ENCODE measurements at places on chromosomes 7 and 10.

GRCh38 chr10:124066781-124067714 is 26.4 kb downstream of the CHST15 start:
- DNase-seq = no peak

- DNase-seq = no peak
These were observed 336.4 kb downstream of the RNLS start for GRCh38 chr10:88246675-88247074.

- DNase-seq = no peak
These were observed 20.2 kb upstream of the SMC3 start for GRCh38 chr10:110547139-110547761.

DNA sequence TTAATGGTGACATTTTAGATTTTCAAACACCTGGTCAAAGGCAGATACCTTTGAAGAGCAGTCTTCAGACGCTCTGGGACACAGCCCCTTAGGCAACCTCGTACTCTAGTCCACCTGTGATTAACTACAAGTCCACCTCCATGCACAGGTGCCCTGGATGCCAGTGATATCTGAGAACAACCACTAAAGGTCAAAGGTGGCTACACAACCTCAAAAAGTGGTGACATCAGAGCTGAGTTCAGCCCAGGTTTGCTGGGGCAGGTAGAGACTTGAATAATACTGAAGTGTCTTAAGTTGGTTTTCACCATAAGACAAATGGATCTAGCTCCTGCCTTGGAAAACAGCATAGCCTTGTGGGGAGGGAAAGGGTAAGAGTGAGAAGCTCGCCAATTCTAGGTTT is 143.4 kb upstream of the ADO start:
- DNase-seq = no peak

GRCh38 chr7:77791956-77792355 is 6.3 kb downstream of the TMEM60 start:
- DNase-seq = no peak

DNA sequence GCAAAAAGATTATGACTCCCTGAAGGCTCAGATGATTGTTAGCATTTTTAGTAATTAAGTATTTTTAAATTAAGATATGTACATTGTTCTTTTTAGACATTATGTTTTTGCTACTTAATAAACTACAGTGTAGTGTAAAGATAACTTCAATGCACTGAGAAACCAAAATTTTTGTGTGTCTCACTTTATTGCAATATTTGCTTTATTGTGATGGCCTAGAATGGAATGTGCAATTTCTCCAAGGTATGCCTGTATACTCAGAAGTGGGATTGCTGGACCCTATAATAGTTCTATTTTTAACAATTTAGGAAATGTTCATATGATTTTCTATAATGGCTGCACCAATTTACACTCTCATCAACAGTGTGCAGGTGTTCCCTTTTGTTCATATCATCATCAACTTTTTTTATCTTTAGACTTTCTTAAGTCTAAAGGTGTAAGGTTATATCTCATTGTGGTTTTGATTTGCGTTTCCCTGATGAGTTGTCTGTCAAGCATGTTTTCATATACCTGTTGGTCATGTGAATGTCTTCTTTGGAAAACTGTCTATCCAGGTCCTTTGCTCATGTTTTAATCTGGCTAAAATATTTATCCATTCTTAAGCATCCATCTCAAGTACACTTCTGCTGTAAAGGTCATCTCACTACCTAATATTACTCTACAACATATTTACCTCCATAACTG is 1323.5 kb upstream of the LRRTM3 start:
- DNase-seq = no peak

DNA sequence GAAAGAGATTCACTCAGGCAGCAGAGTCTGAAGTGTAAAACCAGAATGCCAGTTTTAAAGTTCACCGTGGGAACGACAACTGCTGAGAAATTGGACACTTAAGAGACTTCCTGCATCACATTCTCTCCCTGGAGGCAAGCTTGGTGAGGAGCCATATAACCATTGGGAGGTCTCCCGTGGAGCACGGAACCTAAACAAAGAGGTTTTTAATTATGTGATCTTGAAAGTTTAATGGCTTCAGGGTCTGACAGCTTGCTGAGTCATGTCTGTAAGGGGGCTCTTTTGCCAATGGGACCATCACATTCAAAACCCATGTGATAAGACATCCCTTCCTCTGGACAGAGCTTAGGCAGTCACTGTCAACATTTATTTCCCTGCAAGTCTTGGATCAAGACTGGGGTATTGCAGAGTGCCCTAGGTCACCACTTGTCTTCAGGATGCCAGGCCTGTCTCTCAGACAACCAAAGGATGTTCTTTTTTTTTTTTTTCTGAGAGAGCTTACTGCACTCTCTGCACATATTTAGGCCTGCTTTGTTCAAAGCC is 674.4 kb downstream of the TYW1 start:
- no peak for DNase-seq

DNA sequence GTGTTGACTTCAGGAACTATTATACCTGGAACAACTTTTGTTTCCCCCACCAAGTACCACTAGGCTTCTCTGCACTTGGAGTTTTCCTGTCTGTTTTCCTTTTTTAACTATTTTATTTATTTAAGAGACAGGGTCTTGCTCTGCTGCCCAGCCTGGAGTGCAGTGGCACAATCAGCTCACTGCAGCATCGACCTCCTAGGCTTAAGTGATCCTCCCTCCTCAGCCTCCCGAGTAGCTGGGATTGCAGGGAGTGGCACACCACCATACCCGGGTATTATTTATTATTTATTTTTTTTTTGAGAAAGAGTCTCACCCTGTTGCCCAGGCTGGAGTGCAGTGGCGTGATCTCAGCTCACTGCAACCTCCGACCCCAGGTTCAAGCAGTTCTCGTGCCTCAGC is 2.1 kb upstream of the GIGYF1 start:
- no peak for DNase-seq

DNA sequence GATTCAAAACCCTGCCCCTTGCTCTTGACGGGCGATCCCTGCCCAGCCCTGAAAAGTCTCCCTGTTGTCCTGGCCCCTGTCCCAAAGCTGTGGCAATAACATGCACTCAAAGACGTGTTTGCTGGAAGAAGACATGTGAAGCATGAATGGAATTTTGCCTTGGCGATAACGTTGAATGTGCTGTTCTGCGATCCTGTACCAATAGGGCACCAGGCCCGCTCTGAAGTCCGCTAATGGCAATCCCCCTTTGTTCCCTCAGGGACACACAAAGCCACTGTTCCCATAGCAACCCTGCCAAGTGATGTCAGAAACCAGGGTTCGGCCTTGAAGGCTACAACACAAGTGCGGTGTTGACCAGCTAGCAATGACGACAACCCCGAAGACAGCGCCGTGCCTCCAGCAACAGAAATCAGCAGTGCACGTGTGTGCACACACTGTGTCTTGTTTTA is 284.6 kb downstream of the KLF6 start:
- no peak for DNase-seq

DNA sequence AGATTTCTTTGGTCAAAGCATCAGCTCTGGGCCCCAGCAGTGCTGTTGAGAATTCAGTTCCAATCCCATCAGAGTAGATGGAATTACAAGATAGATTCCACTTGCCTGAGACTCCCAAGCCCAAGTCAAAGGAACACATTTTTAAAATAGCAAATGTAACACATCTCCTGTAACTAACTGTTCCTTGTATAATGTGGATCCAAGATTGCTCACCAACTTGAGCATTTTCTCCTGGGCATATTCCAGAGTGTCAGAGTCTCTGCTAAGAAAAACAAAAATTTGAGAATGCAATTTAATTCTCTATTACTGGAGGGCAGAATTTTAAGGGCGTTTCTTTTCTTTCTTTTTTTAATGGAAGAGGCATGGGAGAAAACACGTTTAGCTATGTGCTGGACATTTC is 136.7 kb downstream of the NEBL start:
- no peak for DNase-seq

DNA sequence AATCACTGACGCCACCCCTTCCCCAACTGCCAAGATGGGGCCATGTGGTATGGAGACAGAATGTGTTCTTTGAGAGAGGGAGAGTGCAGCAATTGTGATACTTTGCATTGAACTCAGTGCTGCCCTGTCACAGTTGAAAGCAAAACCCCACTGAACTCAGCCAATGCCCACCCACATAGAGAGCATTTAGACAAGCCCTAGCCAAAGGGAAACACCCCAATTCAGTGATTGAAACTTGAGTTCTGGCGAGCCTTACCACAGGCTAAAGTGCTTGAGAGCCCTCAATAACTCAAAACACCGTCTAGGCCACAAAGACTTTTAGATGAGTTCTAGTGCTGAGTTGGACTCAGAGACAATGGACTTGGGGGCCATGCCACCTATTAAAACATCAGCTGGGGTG is 751.9 kb upstream of the POT1 start:
- no peak for DNase-seq

DNA sequence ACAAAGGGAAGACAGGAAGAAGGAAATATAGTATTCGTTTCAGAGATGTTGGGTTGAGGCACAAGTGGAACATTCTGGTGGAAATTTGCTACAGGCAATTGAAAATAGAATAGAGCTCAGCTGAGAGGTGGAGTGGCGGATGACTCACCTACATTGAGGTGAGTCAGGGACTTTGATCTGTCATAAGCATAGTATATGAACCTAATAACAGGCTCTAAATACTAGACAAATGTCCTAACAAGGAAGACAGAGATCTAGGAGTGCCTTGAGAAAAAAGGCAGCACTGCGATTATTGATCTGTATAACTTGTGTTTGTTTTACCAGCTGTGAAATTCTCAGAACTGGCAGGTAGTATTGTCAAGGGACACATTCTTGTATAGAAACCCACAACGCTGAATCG is 907 bp upstream of the IFRD1 start:
- DNase-seq = peak; percentile 31

DNA sequence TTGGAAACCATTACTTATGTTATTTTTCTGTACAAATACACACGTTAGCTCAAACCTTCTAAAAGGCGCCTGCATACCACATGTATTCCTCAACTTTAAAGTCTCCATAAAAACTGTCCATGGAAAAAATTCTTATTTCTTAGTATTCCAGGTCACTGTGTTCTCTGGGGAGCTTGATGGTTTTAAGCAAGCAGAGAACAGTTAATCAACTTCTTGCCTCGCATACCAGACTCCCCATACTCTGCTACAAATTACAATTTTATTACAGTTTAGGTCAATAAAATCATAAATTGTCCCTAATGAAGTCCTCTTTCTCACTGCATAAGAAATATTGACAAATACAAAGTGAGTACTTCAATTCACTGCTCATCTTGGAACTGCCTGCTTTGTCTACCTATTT is 77.0 kb upstream of the GPR22 start:
- no peak for DNase-seq

GRCh38 chr7:155408651-155409586 is 49.0 kb upstream of the EN2 start:
- DNase-seq = no peak

GRCh38 chr7:35725280-35725680 is 30.3 kb upstream of the HERPUD2 start:
- peak; percentile 43 for DNase-seq

- no peak for DNase-seq
These were observed 11.9 kb downstream of the PIK3AP1 start for GRCh38 chr10:96708456-96708855.

DNA sequence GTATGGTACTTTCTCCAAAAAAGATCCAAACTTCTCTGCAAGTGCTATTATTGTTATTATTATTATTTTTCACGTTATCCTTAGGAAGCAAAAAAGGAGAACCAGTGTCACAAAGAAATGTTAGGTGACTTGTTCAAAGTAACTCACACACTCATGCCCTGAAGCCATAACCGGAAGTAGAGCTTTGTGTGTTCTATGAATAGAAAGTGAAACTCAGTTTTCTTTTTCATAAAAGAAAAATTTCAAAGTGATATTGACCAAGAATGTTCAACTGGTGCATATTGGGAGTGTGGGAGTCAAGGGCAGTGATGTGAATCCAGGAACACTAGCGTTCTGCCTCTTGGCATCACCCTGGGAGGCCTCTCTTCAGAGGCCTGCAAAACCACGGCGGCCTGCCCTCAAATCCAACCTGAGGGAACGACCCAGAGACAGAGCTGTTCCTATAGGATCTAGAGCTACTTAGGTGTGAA is 106.1 kb downstream of the PRKCQ start:
- peak; percentile 30 for DNase-seq

DNA sequence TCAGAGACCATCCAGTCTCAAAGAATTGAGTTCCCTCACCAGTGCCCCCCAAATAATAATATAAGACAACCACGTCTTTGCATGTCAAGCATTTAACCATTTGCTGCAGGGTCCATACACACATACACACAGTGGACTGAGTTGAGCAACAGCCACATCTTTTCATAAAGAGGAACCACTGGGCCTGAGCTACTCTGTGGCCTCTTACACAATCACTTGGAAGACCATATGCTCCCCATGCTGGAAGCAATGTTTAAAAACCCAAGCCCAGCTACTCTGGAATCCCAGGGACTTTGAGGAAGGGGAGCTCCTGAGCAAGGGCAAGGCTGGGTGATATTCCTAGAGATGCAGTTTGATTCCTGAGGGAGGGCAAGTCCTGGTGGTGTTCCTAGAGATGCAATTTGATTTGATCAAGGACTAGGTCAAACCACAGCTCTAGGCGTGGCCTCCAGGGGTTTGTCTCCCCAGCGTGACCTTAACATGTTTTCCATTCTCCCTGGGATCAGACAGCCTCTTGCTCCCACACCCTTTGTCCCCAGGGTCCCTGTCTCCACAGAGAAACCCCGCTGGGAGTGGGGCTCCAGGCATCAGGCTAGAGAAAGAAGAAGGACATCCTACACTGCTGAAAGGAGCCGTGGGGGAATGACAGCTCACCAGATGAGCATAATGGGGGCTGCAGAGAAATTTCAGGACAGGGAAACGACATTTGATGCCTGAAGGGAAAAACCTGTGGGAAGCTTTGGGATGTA is 376.2 kb upstream of the MGMT start:
- no peak for DNase-seq

- DNase-seq = no peak
These were observed 225.0 kb downstream of the CELF2 start for GRCh38 chr10:11242443-11243387.

DNA sequence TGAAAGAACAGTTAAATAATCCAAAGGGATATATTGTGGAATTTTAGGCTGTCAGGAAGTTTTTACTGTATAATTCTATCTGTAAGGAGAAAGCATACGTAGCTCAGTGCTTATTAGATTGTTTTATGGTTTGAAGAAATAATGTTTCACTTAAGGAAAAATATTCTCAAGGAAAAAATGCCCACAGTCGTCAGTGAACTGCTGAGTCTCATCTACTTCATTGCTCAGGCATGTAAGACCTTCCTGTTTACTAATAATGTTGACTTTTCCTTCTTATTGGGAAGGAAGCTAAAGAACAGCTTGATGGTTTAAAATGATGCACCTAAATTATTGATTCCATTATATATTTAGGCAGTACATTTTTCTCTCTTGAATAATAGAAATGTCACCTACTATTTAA is 304.2 kb downstream of the SDK1 start:
- no peak for DNase-seq

DNA sequence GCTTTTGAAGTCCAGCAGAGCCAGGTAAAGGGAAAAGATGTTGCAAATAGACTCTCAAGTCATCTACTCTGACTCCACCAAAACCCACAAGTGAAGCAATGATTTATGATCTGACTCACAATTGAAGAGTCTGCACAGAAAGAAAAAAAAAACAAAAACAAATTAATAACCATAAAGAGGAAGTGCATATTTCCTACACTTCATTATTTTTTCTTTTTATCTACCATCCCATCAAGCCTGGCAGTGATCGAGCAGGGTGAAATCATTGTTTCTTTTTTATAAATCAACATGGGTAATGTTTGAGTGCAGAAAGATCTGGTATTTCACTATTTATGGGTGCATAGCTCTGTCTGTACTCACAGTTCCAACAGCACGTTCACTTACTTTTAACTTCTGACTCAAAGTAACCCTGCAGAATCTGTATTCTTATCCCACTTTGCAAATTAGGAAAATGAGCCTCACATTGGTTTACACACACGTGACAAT is 829.0 kb downstream of the TNS3 start:
- DNase-seq = no peak

- no peak for DNase-seq
These were observed 5.2 kb upstream of the SLC12A9 start for GRCh38 chr7:100847360-100847759.
